ENCODE measurements at places on chromosomes 7 and 10.

GRCh38 chr7:125154930-125155329 is 225.3 kb upstream of the POT1 start:
- no peak for DNase-seq

DNA sequence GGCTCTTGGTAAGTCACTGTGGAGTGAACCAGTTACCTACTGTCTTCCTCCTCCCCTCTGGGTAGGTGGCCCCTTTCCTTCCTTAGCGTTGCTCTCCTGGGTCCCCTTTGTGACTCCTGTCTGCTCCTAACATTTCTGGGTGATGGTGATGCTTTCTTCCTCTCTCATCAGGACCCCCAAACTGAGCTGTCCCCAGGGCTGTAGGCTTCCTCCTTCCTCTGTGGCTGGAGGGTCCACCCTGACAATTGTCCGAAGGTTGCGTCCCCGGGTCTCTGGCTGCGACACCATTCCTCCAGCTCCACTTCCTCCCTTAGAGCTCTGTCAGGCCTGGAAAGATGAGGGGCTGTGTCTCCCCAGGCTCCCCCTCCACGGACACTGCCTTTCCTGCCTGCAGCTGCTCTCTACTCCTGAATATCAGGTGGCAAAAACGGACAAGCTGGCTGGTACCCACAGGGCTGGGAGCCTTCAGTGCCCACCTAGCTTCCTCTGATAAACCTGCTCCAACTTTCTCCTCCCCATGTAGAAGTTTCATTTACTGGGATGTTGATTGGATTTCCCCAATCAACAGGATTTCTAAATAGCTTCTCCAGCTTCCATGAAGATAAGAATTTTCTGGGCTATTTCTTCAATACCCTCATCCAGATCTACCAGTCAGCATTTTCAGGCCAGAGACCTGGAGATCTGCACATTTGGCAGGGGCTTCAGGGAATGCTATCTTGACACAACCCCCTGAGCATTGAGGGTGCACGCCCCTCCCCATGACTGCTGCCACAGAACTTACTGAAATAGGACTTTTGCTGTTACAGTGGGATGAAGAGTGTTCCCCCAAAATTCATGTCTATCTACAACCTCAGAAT is 506.5 kb downstream of the TCERG1L start:
- no peak for DNase-seq

DNA sequence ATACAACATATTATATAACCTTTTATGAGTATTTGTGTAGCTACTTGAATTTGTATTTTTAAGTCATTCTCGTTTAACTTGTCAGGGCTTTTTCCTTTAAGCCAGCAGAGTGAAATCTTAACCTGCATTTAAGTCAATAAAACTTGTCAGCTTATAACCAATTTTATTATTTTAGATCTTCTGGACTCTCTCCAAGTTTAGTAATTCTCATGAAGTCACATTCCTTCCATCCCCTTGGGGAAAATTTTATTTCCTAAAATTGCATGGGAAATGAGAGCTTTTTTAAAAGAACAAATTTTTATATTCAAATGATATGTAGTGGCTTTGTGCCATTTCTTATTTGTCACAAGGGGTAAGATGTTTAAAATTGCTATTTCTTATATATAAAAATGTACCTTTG is 74.0 kb downstream of the SEPTIN7 start:
- peak; percentile 10 for DNase-seq

DNA sequence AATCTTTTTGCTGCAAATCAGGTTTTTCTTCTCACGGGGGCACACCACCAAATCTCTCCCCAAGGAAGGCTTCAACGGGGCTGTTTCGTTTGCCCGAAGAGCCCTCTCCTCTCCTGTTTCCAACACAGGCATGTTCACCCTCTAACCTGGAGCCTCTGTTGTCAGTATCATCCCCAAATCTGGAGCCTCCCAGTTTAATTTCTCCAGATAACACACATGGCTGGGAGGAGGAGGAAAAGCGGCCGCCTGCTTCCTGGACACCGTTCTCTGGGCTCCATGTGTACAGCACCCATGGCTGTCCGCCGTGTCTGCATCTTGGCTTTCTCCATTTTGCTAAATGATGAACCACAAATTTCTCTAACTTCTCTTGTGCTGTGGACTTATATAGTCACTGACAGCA is 214.5 kb downstream of the DIP2C start:
- no peak for DNase-seq

- peak; percentile 51 for DNase-seq
Measured at GRCh38 chr10:78025685-78026364, 3.5 kb downstream of the POLR3A start.

- no peak for DNase-seq
Measured at GRCh38 chr10:132489704-132490534, 47.7 kb upstream of the INPP5A start.

DNA sequence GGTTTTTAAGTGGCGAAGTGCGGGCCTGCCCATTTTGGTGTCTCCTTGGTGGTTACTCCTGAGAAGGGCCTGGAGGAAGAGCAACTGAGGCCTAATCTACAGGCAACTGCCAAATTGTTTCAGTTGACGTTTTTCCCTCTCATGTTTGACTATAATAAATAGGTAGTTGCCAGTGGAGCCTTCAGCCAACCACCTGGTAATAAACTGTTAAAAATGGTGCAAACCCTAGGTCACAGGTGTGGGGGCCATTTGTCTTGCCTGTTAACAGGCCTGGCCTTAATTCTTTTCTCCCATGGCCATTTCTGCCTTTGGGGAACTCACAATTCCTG is 3.7 kb downstream of the IKZF1 start:
- no peak for DNase-seq

DNA sequence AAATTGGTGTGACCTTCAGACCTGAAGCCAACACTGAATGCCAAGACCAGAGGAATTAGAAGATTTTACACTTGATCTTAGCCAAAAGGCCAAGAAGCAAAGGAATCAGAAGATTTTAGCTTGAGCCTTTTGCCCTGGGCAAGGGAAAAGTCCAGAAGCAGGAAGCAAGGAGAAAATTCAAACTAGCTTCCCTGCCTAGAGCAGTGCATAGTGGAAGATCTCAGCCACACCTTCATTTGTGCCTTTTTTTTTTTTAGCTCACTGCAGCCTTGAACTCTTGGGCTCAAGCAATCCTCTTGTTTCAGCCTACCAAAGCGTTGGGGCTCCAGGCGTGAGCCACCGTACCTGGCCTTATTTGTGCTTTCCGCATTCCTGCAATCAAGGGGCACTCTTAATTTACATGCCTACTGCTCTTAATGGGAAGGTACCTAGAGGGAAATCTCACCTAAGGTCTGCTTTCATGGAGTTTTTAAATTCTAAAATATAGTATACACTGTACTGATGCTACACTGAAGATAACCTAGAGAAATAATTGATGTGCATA is 8.3 kb upstream of the PIP4K2A start:
- DNase-seq: no peak

- no peak for DNase-seq
Measured at GRCh38 chr10:48450233-48450740, 143.8 kb downstream of the MAPK8 start.

DNA sequence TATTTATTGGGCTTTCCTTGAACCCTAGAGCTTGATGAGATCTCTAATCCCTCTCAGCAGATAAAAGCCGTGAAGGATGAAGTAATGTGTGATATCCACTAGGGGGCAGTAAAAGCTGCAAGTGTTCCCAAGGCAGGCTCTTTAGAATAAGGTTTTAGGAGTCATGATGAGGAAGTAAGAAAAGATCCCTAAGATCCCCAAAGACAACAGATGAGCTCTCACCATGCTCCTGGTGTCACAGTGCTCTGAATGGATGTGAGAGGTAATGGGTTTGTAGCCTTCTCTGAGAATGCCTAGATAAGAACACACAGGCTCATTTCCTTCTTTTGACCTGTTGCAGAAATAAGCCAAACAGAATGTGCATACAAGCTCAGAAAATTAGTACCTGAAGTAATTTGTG is 70.4 kb upstream of the ITPRID1 start:
- peak; percentile 26 for DNase-seq

GRCh38 chr10:114166494-114166893 is 7.5 kb downstream of the CCDC186 start:
- DNase-seq: no peak

- no peak for DNase-seq
Measured at GRCh38 chr10:22701132-22701826, 13.1 kb downstream of the PIP4K2A start.

- DNase-seq: peak; percentile 84
Measured at GRCh38 chr10:34580643-34581042, 234.5 kb downstream of the PARD3 start.

DNA sequence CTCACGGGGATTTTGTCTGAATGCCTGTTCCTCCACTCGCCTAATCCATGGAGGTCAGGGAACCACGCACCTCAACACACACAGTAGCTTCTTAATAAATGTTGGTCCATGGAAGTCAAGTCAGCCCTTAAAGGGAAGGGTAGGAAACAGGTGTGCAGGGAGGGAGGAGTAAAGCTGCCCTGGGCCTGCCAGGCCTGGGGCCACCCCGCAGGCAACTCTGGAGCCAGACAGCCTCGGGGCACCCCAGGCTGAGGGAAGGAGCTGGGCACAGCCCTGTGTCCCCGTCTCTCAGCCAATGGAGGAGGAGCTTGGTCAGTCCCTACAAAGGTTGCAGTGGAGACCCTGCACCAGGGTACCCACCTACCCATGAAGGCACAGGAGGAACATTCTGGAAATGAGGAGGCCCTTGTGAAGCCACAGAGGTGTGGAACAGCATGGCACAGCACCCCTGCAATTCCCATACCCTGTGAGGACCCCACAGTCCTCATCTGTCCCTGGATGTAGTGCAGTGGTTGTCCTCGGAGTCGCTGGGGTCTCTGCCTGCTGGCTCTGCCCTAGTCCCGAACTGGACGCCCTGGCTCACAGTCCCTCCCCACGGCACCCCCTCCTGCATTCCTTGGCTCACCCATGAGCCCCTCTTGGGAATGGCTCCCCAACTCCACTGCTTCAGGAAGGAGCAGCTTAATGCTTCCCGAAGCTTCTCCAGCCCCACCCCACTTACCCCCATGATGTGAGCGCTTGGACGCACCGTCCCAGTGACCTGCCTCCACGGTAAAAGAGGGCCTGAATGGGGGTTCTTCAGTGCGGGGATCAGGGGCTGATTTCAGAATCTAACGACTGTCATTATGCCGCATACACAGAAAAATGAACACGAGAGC is 79.2 kb upstream of the INSIG1 start:
- DNase-seq: no peak

DNA sequence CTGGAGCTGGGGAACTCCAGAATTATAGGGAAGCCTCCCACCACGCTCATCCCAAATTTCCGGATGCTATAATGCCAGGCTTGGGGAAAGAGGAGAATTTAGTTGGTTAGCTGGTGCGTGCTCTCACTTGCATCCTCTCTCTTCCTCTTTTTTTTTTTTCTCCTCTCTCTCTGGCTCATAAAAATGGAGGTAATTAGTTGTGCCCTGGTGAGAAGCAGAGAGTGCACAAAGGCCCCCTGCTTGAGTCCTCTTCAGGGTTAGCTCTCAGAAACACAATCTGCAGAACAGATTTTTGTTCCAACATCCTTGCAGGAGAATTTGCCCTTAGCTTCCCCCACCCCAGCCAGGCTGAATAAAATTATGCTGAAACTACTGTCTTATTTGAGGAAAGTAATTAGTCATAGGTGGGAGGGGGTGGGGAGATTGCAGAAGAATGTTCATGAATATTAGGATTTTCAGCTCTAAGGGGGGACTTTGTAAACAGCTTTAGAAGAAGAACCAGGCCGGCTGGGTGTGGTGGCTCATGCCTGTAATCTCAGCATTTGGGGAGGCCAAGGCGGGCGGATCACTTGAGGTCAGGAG is 7.6 kb downstream of the SERPINE1 start:
- peak; percentile 80 for DNase-seq

DNA sequence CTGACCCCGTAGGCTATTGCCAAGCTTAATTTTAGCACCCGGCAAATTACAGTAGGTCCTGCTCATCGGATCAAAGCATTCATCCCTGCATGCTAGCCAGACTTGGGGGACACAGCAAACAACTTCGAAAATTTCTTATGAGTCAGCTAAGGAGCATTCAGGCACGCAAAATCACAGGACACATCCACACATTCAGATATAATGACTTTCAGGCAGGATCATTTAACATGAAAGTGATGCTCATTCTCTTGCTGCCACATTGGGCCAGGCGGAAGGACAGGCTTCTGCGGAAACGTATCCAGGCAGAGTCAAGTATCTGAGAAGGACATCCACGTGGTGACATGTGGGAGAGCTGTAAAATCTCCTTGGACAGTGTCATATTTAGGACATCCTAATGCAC is 474.0 kb upstream of the NRP1 start:
- peak; percentile 18 for DNase-seq

DNA sequence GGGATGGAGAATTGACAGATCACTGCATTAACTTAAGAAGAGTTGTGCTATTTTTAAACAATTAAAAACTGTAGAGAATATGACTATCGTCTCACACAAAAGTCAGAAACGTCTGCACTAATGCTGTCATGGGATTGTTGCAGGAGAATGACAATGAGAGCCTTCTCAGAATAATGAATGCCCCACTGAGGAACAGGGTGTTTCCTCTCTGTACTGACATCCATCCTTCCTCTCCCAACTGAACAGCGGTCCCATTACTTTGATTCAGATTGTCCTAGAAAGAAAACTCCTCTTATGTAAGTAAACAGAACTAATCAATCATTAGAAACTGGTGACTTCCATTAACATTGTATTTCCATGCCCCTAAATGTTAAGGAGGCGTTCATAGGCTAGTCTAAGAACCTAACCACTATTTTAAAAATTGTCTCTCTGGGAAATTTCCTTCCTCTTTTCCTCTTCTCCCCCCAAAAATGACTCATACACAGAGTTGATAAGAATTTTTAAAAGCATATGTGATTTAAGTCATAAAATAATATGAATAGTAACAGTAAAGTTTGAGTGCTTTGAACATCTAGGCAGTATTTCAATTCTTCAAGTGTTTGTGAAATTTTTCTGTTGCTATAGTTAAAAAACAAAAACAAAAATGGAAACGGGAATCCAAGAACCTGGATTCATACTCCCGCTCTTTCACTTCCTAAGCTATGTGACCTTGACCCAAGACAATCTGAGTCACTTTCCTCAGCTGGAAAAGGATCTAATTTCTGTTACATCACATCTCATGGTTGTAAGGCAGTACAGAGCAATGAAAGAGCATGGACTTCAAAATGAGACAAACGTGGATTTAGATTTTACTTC is 12.7 kb upstream of the MACC1 start:
- DNase-seq: peak; percentile 86

DNA sequence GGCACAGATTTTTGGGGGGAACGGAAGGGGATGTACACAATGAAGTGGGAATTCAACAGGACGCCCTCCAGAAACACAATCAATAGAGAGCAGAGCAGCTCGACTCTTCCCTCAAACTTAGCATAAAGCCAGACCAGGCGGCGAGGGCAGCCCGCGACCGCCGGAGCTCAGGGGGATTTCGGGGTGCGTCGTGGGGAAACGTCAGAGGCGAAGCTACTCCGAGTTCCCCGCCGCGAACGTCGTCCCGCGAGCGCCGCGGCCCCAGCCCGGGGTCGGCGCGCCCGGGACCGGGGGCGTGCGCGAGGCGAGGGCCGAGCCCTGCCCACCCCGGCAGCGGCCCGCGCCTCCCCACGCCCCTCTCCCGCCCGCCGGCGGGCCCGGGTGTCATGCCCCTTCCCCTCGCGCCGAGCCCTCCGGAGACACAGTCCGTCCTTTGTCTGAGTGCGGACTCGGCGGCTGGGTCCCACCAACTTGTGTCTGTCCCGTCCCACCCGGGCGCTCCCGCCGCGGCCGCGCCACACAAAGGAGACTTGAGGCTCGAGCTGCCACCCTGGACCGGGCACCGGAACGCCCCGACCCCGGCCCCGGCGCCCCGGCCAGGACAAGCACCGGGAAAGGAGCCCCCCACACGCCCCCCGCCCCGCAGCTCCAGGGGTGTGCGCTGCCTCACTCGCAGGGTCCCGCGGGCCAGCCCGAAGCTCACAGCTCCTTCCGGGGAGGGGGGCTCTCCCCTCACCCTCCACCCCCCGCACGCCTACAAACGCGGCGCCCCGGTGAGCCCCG is 634 bp downstream of the EZH2 start:
- peak; percentile 9 for DNase-seq

All from iris pigment epithelial cell (primary cell).